ENCODE measurements at places on chromosomes 11 and 22.

GRCh38 chr11:13965337-13965736, 2.8 kb downstream of the SPON1 start:
- DNase-seq = no peak

GRCh38 chr22:42171946-42172719, 41.5 kb upstream of the CYP2D6 start:
- no peak for DNase-seq

DNA sequence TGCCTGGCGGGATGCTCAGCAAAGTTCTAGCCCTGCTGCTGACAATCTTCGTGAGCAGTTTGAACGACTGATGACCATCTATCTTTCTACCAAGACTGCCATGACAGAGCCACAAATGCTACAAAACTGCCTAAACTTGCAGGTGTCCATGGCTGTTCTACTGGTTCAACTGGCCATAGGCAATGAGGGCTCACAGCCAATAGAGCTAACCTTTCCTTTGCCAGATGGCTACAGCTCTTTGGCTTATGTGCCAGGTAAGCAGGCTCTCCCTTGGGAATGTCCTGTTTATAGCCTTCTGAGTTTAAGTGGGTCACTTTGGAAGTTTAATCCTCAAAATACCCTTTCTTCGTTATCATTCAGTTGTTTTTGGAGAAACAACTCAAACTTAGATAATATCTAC, 20.1 kb downstream of the UBE4A start:
- no peak for DNase-seq

- DNase-seq = no peak
These were observed 5.5 kb upstream of the APOL3 start for GRCh38 chr22:36166086-36166485.

GRCh38 chr11:17611503-17612220, 64.6 kb downstream of the OTOG start:
- DNase-seq = no peak

- DNase-seq = no peak
These were observed 12.5 kb downstream of the VPS26B start for GRCh38 chr11:134236834-134237556.

- no peak for DNase-seq
These were observed 4.2 kb downstream of the USP2 start for GRCh38 chr11:119377112-119377901.

DNA sequence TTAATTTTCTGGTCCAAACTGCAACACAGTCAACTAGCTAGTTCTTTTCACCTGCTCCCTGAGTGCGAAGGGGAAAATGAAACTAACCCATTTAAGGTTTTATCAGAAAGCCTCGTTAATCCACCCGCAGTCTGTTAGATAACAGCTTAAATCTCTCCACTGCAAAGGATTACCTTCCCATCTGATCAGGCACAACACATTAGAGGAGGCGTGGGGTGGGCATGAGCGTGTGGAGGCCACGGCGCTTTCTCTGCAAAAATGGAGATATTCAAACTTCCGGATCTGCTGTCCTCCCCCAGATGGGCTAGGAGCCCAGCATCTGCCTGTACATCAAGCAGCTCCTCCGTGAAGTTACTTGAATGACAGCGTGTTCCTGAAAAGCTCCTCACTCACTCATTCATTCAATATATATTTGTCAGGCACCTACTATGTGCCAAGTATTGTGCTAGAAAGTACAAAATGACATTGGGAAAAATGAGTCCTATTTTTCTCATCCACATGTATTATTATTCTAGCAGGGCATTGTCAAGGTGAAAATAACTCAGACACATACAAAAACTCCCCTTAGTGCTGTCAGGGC, 13.5 kb upstream of the ANKK1 start:
- no peak for DNase-seq

GRCh38 chr11:31449040-31449439, 60.4 kb downstream of the IMMP1L start:
- no peak for DNase-seq

DNA sequence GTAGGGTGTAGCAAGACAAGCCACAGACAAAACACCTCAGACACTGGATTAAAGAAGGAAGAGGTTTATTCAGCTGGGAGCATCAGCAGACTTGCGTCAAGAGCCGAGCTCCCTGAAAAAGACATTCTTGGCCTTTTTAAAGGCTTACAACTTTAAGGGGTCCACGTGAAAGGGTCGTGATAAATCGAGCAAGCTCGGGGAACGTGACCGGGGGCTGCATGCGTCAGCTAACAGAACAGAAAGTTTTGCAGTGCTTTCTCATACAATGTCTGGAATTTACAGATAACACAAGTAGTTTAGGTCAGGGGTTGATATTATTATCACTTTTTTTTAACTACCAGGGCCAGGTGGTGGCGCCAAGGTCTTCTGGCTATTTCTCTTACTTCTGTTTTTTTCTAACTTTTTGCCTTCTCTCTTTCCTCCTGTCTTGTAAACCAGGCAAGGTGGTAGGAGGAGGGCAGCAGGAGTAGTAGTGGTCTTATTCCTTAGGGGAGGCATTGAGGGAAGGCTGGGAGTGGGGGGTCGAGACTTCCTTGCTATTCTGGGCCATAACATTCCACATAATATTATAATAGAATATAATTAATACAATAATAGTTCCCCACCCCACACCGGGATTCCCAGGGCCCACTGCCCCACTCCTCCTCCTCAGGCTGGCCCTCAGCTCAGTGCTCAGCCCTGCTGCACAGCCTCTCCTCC, 587 bp upstream of the ALDH3B1 start:
- DNase-seq = no peak

DNA sequence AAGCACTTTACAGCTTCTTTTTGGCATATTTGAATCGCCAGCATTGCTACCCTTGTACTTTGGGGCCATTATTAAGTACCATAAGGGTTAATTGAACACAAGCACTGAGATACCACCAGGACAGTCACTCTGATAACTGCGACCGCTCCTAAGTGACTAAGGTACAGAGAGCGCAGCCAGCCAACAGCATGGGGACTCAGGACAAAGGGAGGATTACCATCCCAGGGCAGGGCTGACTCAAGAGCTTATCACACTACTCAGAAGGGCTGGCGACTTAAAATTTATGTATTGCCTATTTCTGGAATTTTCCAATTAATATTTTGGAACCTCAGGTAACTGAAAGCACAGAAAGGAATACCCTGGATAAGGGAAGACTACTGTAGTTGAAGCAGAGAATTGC, 479 bp downstream of the ZNF280A start:
- DNase-seq = no peak
